ENCODE measurements at places on chromosomes 1 and 21. TPM values are rescaled to one million over a fixed set of nuclear protein-coding genes. Genes with fewer than 3 reads are reported as not detected.
A peak's percentile ranks its signal among the peaks of the same experiment; 100 is the strongest.

ZNF648 gene
- under 0.01 TPM for total RNA-seq

GUCA2A gene
- not detected for total RNA-seq

SPRR2B gene
- not detected for total RNA-seq

TMEM269 gene
- total RNA-seq: under 0.01 TPM

KCNK2 gene
- total RNA-seq: not detected

TEDDM1 gene
- not detected for total RNA-seq

DNA sequence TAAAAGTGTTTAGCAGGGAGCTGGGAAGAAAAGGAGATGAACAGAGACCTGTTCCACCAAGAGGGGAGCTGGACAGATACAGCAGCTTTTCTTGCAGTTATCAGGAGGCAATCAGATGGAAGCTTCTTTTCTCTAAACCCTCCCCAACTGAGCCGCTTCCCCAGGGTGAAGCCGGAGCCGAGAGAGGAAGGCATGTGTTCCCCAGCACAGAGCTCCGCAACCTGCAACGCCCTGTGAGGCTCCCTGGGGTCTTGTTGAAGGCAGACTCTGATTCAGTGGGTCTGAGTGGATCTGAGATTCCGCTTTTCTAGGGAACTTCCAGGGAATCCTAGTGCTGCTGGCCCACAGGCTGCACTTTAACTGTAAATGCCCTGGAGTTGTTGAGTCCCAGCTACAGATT is 139.1 kb upstream of the COA6 start:
- no peak for DNase-seq

DNA sequence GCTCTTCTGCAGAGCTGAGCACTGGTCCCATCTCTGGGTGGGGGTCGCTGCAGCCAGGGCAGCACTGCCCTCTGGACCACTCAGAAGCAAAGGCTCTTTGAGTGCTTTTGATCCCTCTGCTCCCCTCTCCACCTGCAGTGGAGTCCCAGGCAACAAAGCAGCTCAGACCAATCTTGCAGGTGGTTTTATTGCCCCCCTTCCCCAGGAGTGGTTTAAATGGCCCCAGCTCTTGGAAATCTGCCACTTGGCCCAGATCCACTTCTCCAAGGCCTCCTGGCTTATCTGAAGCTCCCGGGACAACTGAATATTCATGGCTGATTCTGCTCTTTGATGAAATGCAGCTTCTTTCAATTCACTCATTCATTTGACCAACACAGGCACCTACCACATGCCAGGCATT is 2.7 kb downstream of the STUM start:
- no peak for DNase-seq

DNA sequence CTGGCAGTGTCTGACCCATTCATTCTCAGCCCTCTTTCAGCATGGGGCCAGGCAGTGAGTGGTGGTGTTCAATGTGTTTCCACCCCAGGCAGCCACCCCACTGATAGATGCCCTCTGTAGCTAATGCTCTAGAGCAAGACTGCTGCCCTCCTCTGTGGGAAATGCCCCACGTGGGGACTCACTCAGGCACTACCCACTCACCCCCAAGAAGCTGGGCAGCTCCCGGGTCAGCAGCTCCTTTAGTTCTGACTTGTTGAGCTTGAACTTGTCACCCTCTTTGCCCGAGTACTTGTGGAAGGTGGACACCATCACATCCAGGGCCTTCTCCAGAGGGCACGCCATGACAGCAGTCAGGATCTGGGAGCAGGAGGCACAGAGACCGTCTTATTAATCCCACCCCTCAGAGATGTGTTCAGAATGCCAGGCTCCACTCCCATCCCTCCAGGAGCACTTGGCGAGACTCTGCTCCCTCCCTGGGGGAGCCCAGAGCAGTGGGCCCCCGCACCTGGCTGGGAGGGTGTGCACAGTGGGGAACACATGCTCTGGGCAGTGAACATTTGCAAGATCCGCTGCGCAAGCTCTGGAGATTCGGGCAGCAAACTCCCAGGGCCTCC is 1.0 kb downstream of the S100A4 start:
- DNase-seq: no peak

DNA sequence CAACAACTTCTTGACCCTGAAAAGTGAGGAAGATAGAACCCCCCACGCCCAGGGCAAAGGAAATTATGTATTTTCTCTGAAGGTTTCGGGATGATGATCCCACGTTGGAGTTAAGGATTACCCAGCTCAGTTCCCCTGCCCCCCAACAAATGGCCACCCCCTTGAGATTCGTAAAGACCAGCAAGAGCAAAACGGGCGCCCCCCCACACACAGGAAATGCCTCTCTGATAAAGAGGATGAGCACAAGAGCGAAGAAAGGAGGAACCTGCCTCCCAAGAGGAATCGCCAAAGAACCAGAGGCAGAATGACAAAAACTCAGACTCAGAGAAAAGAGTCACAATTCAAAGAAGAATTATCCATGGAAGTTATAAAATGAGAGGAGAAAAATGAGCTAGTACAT is 576.9 kb downstream of the MATN1 start:
- no peak for DNase-seq

- no peak for DNase-seq
Observed at GRCh38 chr1:36705629-36706028, 222.9 kb upstream of the CSF3R start.

DNA sequence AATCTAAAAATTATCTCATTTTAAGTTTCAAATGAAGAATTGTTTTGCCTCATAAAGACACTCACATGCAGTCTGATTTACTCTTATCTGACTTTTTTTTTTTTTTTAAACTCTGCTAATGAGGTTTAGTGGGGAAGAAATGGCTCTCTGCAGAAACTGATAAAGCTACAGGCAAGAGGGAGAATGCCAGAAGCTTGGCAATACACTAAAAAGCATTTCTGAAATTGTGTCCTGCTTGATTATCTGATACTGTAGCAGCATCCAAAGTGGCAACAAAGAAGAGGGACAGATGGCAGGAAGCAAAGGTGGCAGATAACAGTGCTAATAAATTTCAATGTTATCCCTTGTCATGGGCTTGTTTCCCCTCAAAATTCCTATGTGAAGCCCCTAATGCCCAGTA is 1744.9 kb downstream of the NCAM2 start:
- DNase-seq: peak; percentile 20

- no peak for DNase-seq
Observed at GRCh38 chr1:205604059-205604458, 27.8 kb downstream of the ELK4 start.

GRCh38 chr1:236206548-236206947 is 64.2 kb downstream of the GPR137B start:
- no peak for DNase-seq

DNA sequence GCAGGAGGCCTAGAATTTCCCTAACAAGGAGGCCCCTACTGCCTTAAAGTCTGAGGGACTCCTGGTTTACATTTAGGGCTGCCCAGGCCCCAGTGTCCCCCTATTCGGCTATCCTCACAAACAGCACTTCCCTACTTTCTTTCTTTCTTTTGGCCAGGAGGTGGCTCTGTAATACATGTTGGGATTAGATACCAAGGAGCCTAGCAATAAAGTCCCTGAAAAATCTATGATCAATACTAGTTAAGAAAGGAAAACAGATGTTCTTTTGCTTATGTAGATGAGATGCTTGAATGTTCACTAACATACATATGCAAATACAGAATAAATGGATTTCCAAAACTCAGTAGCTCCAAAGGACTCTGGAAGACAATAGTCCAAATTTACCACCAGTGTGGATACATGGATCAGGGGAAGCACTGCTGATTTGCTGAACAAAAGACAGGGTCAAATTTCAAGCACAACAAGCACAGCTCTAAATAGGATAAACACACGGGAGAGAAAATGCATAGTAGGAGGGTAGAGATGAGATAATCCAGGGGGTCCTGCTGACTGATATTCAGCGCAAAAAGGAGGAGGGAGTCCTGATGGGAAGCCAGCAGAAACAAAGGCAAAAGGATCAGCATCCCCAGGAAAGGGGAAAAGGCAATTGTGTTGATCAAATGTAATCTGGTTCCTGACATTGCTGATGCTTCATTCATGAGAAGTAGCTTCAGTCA is 240.0 kb downstream of the NUF2 start:
- no peak for DNase-seq

DNA sequence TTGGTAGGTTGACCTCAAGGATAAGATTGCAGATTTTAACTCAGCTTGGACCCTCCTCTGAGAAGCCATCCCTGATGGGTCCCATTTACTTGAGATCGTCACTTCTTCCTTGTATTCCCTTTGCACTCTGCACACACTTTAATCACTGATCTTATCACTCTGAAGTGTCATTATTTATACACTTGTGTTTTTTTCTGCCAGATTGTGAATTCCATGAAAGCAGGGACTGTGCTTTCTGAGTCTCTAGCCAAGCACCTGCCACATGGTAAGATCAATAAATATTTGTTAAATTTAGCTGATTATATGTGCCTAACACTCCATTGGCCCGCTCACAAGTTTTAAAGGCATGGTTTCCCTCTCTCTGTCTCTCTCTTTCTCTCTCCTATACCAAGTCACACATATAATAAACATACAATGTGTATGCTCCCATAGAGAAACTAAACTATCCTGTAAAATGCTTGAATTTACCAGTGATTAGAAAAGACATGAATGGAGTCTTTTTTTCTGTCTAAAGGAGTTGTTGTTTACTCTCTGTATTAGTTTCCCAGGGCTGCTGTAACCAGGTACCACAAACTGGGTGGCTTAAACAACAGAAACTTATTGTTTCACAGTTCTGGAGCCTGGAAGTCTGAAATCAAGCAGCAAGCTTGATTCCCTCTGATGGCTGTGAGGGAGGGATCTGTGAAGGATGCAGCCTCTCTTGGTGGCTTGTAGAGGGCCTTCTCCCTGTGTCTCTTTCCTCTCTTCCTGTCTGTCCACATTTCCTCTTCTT is 105.2 kb upstream of the GADD45A start:
- DNase-seq: no peak

DNA sequence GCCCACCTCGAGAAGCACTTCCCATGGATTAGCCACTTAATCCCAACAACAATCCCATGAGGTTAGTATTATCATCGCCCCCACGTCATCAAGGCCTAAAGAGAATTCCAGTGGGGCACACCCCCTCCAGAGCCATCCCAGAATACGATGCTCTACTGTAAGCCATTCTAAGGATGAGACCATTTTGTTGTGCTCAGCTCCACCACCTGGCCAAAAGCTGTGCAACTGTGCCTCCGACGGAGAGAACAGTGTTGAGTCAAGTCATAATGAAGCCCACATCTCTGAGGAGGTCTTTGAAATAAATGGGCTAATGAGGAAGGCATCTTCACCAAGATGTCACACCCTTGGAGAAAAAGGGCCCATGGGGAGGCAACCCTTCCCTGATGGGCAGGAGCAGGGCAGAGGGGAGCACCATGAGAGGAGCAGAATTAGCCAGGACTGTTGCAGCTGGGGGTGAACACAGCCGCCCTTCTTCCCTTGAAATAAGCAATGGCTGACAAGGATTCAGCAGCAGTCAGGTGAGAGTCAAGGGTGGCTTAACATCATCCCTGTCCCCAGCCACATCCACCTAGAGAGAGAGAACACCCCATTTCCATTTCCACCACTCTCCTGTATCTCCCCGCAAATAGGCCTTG is 14.6 kb downstream of the SYF2 start:
- DNase-seq: no peak

DNA sequence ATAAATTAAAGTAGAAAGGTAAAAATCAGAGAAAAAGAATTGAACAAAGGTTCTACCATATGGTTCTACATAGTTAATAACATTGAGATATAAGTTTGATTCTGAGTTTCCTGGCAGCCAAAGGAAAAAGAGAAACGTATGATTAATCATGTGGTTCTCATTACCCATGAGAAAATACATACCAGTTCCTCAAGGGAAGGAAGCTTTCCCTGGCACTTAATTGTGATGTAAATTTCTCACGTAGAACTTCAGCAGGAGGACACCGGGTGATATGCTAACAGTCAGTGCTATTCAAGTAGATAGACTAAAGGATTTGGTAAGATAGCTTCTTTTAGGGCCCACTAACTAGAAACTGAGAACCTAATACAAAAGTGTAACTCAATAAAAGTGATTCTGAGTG is 218.5 kb downstream of the NFIA start:
- no peak for DNase-seq

GRCh38 chr1:17521946-17522612 is 17.4 kb upstream of the ARHGEF10L start:
- DNase-seq: no peak

DNA sequence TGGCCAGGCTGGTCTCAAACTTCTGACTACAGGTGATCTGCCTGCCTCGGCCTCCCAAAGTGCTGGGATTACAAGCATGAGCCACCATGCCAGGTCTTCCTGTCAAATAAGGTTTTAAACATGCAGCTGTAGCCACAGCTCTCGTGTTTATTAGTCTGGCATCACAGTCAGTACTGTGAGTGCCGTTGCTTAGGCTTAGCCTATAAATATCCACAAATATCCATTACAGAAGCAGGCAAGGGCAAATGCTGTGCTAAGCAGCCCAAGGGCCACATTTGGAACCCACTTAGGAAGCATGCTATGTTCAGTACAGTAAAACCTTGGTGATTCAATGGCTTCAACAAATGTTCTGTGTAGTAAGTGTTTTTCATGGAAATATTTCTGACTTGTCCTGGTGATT is 75.9 kb downstream of the KIF1B start:
- DNase-seq: no peak

- no peak for DNase-seq
Observed at GRCh38 chr21:35111321-35111930, 62.3 kb upstream of the RUNX1 start.

DNA sequence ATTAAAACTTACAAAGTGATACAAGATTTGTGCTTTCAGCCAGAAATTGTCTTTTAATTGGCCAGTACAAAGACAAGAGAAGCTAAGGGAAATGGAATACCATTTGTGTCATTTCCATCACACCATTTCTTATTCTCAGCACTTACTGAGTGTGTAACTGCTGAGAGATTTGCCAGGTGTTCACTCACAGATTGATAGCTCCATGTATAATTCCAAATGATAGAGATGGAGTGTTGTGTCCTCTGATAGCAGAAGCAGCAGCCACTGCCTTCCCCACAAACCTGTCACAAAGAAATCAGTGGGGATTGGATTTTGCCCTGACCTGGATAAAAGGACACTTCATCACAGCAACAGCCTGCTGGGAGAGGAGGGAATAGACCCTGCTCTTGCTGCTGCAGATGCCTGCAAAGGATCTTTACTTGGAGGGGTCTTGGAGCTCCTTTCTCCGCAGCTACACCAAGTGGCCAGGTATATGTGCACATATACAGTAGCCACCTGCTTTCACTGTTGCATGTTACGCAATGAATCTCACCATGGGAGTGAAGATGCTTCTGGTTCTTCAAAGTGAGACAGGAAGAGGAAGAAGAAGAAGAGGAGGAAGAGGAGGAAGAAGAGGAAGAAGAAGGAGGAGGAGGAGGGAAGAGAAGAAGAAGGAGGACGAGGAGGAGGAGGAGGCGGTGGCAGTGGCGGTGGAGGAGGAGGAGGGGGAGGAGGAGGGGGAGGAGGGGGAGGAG is 78.7 kb upstream of the KCNJ15 start:
- no peak for DNase-seq

GRCh38 chr1:159646687-159647086 is 59.1 kb downstream of the APCS start:
- peak; percentile 36 for DNase-seq

GRCh38 chr1:232531291-232531690 is 98.6 kb downstream of the SIPA1L2 start:
- no peak for DNase-seq

GRCh38 chr1:165152109-165152508 is 204.4 kb downstream of the LMX1A start:
- DNase-seq: no peak

GRCh38 chr1:84143796-84144565 is at the start of gene PRKACB:
Gene PRKACB (plus strand): TSS chr1:84144271. CDS start chr1:84144362, 91 bp downstream.
- DNase-seq: peak; percentile 32

- DNase-seq: no peak
Observed at GRCh38 chr1:94799206-94799605, 21.0 kb upstream of the SLC44A3 start.

- peak; percentile 84 for DNase-seq
Observed at GRCh38 chr1:111660204-111661150, 40.9 kb downstream of the RAP1A start.

All from hematopoietic multipotent progenitor cell (in vitro differentiated cells).